ENCODE measurements at places on chromosomes 3 and 15.

- peak; percentile 77 for DNase-seq
Observed at GRCh38 chr15:94263341-94264273, 32.2 kb downstream of the MCTP2 start.

GRCh38 chr15:67543348-67543718 is 830 bp downstream of the MAP2K5 start:
- DNase-seq: peak; percentile 51

DNA sequence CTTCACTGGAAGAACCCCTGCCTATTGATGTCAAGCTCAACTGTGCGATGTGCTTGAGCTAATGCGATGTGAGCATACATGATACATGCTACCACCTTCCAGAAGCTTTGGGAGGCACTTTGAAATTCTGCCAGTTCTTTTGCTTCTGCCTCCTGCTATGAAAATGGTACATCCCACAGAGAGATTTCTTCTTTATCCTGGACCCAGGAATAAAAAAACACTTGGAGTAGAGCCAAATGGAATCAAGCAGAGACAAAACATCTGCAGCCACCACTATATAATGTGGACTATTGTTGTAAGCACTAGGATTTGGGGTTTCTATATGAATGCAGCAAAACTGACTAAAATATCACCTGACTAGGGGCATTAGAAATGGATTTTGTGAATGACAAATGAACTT is 119.9 kb upstream of the GAP43 start:
- DNase-seq: no peak

DNA sequence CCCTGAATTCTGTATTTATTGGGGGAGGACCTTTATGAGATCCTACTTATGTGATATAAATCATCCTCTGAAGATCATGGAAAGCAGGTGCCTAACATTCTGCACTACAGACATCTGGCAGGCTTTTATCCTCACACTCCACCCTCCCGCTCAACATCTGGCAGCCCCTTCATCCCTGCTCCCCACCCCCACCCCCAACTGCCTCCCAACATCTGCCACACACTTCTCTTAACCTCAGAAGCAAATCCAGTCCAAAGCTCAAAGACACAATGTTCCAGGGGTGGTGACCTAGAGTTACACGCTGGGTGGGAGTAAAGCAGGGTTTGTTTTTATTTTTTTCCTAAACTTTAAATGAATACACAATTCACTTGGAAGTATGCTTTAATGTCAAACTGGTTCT is 184.5 kb upstream of the ATP11B start:
- no peak for DNase-seq

- no peak for DNase-seq
Observed at GRCh38 chr3:16286161-16286560, 21.1 kb downstream of the OXNAD1 start.

DNA sequence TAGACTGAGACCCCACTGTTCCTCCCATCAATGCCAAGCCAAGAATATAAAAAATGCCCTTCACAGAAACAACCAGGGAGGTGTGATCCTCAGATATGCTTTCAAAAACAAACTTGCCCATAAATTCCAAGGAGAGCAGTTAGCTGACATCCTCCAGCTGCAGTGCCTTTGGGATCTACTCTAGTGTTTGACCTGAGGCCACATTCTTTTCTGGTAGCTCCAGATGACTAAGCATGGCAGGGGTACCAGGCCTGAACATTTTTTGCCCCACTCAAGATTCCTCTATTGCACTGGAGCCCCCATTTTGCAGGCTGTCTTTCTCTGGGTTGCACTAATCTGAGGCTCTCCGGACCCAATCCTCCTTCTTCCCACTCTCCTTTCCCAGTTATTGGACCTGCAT is 27.9 kb upstream of the ACP3 start:
- peak; percentile 32 for DNase-seq

Measured in GM23248 (cell line).